ENCODE measurements at places on chromosomes 11 and 22.

GRCh38 chr11:116563028-116563711, 209.6 kb downstream of the BUD13 start:
- DNase-seq = no peak

- DNase-seq = peak; percentile 32
These were observed 43.6 kb upstream of the POU2AF1 start for GRCh38 chr11:111422494-111423249.

- DNase-seq = no peak
These were observed 57.3 kb downstream of the BDNF start for GRCh38 chr11:27642954-27643353.

GRCh38 chr11:33668468-33668825, 32.2 kb downstream of the C11orf91 start:
- DNase-seq = no peak

DNA sequence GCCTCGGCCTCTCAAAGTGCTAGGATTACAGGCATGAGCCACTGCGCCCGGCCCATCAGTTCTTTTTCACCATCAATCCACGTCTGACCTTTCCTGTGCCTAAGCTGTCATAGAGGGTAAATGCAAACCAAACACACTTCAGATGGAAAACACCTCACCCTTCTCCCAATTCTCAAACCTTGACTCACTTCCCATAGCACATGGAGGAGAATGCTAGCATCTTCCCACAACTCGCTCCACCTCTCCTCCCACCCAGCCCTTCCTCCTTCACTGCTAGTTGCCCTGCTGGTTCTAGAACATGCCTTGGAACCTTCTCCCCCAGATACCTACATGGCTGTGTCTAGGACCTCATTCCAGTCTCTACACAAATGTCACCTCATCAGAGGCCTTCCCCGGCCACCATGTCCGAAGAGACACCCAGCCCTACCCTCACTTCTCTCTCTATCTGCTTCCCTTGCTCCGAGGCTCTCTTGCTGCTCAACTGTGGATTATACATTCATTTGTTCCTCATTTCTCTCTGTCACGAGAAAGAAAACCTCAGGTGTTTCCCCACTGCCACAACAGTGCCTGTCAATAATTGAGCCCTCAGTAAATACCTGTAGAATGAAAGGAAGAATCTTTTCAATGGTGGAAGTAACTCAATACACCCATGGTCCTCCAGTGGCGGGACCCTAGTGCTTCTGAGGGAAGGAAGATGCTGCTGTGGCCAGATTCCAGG, 21.3 kb upstream of the NCF4 start:
- no peak for DNase-seq

DNA sequence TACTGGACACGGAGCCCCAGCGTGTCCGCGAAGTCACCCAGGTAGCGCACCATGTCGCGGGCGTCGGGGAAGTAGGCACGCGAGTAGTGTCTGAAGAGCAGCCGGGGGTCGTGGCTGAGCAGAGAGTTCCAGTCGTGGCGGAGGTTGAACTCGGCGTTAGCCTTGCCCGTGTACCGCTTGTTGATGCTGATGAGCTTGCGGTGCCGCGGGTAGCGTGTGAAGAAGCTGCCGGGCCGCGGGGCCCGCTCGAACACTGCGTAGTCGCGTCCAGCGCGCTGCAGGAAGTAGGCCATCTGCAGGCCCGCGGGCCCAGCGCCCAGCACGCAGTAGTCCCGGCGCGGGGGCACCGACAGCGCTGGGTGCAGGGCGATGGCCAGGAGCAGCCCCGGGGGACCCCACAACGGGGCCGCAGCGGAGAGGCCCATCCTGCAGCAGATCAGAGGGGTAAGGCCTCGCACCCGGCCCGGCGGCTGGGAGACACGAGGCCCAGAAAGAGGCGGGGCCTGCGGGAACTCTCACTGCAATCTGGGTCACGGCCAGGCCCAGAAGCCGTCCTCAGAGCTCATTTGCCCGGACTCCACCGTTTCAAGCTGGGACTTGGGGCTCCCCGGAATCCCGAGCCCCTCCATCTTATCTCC, 723 bp downstream of the FOXRED2 start:
- DNase-seq = no peak

GRCh38 chr22:27130906-27131305, 473.5 kb downstream of the MIAT start:
- DNase-seq = no peak

GRCh38 chr11:12508151-12508751, 130.9 kb downstream of the PARVA start:
- no peak for DNase-seq

DNA sequence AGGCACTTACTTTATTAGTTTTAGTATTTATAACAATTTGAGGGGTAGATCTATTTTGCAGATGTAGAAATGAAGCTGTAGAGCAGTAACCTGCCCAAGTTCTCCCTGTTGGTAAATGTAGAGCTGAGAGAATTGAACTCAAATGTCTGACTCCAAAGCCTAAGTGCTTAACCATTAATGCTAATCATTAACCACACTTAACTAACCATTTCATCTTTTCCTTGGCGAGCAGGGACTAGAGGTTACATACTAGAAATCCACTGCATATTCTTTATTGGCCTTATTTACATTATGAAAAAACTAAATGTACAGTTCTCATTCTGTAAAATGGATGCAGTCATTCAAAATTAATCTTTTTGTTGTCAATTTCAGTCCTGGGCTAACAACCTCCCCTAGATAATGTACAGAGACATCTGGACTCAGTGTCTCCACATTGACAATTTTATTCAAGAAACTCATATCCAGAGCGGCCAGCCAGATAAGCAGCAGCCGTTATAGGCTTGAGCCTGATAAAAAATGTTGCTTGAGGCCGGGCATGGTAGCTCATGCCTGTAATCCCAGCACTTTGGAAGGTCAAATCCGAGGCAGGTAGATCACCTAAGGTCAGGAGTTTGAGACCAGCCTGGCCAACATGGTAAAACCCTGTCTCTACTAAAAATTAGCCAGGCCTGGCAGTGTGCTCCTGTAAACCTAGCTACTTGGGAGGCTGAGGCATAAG, 76.7 kb upstream of the PICALM start:
- DNase-seq = no peak

- no peak for DNase-seq
These were observed 7.2 kb downstream of the GRK2 start for GRCh38 chr11:67273260-67273990.

- no peak for DNase-seq
These were observed 42.3 kb downstream of the C11orf96 start for GRCh38 chr11:43984519-43985385.

All from CD4-positive, alpha-beta T cell treated with Interleukin-12 subunit alpha and Interleukin-12 subunit beta, for 1 hour (primary cell).